ENCODE measurements at places on chromosomes 5 and 9.

GRCh38 chr9:89405826-89406225 lies 87.5 kb downstream of the SECISBP2 start:
- no peak for DNase-seq

DNA sequence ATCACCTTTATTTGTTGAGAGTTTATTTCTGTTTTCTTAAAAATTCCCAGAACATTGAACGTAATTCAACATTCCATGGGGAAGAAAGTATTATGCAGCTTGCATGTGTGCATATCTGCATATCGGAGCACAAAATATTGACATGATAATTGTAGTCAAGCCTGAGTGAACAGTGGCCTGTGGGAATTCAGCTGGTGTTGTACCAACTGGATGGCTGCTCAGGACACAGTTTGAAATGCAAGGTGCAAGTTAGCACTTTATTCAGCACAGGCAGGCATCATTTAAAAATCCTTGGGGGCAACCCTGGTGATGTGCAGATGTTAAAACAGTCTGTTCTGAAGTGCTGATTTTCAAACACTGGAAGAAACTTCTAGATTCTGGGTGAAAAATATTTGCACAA lies 82.4 kb downstream of the CNTLN start:
- no peak for DNase-seq

GRCh38 chr5:88847420-88847819 lies 35.6 kb downstream of the MEF2C start:
- DNase-seq: no peak

DNA sequence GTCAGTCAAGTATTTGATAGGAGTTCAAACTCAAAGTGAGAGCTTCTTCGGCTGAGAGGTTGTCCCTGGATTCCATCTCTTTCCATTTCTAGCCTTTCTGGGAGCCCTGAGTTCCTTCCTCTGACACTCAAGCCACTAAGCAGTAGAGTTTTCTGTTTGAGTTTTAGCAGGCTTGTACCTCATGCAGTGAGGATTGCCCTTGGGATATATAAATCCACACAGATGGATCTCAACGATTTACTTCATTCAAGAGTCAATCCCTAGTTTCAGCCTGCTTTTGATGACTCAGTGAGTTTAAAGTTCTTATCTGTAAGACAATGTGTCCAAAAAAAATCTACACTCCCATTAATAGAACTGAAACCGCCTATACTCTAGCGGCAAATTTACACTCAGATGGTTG lies 2240.9 kb upstream of the WWC1 start:
- DNase-seq: no peak

DNA sequence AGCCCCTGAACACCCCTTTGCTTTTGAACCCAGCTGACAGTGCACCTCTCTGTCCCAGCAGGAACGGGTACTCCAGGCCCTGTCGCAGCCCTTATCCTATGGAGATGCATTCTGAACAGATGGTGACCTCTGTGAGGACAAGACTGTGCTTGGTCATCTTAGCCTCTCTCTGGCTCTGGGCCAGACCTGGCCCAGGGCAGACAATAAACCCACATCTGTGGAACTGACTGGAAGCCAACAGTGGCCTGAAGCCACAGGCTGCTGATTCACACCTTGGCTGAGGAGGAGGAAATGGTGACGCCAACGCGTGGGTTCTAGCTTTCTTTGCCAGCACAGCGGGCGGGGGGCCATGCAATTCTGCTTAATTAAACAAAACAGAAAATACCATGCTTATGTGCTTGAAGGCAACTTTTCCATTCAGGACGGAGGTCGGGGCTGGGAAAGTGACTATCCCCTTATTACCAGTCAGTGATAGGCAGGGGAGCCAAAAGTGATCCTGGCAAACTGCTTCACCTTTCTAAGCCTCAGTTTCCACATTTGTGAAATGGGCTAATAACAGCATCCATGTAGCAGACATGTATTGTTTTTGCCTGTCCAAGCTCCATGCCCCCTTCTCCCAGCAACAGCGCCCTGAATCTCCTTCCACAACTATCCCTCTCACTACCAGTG lies 10.8 kb downstream of the SH3PXD2B start:
- DNase-seq: peak; percentile 84

DNA sequence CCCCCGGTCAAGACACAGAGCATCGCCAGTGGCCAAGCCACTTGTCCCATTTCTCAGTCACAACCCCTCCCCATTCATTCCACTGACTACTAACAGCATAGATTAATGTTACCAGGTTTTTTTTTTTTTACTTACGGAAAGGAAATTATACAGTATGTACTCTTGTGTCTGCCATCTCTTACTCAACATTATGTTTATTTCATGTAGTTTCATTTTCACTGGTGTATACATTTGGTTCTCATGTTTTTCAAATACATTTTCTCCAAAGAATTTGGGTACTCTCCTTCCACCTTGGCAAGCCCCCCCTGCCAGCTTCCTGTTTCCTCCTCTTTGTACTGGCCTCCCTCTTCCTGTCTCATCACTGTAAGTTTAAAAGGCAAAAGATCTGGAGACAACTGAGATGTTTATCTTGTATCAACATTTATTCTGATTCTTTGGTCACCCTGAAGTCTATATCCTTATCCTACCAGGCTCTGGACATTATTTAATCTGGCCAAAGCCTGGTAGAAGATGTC lies 207.3 kb downstream of the SAXO1 start:
- no peak for DNase-seq

Data from activated CD4-positive, alpha-beta T cell treated with anti-CD3 and anti-CD28 coated beads for 48 hours (primary cell).